Endothelial cell (in vitro differentiated cells): ENCODE measurements at places on chromosomes 4 and X. TPM values are rescaled to one million over a fixed set of nuclear protein-coding genes. Genes with fewer than 3 reads are reported as not detected.

GC gene
- 0.23 TPM for total RNA-seq

HMGB3 gene
- total RNA-seq, result 104 TPM

UGT2B11 gene
- not detected for total RNA-seq

MSL3 gene
- 55.0 TPM for total RNA-seq

MAGEA8 gene
- not detected for total RNA-seq

DNA sequence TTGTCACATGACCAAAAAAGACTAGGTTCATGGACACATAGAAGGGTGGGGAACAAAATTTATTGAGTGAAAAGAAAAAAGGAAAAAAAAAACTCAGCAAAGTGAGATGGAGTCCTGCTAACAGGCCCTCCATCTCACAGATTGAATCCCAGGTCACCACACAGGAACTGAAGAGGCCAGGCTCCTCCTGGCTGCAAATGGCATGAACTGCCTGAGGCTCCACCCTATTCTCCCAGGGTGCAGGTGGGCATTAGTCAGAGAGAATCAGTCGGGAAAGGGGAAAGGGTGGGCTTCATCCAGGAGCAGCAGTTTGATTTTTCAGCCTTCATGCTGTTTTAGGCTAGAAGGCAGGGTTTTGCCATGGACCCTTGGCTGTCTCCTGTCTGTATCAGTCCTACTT, 128.5 kb upstream of the GRID2 start:
- no peak for DNase-seq

DNA sequence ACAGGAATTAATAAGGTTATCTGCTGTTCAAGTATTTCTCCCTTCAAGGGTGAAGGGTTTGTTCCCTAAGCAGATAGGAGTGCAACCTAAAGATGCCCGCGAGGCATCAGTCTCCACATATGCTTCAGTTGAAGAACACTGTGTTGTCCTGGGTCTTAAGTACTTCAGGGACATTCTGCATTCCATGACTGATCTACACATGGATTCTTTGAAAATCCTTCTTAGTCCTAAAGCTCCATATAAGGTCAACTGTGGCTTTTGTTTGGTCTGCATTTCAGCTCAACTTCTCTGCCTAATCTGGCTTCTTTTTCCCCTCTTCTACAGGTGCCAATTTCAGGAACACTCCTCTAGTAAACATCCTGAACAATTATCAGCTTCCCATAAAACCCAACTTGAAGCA, 21.8 kb upstream of the CTSO start:
- DNase-seq, result no peak

DNA sequence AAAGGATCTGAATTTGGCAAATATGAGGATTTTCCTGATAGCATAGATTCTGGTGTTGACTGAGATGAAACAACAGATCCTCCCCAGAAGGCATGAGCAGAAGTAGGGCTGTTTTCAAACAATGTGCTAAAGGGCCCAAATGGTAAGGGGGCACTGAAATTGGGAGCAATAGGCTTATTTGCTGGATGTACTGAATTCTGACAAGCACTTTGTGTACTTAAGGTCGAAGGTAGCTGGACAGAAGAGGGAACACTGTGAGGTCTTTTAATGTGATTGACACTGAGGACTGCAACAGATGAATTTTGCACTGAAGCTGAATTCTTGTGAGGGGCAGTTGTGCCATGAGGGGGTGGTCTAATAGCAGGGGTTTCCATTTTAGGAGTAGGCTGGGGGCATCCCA, 21.2 kb upstream of the COX18 start:
- no peak for DNase-seq

- no peak for DNase-seq
Observed at GRCh38 chr4:10158333-10158942, 41.8 kb upstream of the WDR1 start.

GRCh38 chr4:120316416-120316815, 249.8 kb upstream of the MAD2L1 start:
- DNase-seq, result no peak

DNA sequence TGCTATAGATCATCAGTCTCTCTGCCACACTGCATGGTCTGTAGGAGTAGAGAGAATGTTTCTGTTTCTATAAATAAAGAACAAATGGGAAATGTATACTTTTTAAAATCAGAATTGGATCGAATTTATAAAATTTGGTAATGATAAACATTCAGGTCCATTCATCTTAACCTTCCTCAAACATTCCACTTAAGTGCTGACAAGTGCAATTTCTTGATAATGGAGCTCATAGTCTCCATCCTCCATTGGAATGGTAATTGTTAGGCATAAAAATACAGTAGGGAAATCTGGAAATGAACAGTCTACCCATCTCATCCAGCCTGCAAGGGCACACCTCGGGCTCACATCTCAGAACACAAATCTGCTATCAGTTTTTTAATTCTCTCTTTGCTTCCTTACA, 122.6 kb upstream of the PACRGL start:
- DNase-seq, result no peak

DNA sequence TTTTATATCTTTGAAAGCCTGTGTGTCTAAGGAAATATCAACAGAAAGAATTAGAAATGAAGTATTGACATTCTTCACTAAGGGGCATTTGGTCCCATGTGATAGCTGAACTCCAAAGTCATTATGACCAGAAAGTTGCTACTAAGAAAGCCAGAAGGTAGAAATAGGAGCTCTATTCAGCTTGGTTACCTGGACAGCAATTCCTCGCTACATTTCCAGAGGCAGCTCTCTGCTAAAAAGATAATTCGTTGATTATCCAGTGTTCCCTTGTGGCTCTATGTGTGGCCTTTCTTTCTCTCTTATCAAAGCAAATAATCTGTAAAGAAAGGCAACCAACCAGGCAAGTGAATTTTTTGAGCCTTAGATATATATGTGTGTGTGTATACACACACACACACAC, 341.3 kb downstream of the ADGRL3 start:
- no peak for DNase-seq

DNA sequence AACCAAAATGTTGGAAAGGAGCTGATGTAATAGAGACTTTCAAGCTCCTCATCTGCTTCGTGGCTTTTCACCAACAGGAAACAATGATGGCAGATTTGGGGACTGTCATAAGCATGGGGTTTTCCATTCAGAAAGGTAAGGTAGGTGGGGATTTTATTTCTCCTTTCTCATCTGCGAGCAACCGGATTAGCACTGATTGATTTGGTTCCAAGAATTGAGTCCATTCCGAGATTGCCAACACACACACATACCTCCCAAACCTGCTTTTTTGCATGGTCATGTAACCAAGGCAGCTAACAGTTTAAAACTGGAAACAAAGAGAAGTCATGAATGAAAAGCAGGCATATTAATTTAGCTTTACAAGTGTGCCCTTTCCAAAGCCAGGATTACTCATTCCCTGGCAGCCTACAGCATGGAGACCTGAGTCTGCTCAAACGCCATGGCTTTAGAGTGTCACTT, 63.0 kb upstream of the LNX1 start:
- DNase-seq, result no peak

DNA sequence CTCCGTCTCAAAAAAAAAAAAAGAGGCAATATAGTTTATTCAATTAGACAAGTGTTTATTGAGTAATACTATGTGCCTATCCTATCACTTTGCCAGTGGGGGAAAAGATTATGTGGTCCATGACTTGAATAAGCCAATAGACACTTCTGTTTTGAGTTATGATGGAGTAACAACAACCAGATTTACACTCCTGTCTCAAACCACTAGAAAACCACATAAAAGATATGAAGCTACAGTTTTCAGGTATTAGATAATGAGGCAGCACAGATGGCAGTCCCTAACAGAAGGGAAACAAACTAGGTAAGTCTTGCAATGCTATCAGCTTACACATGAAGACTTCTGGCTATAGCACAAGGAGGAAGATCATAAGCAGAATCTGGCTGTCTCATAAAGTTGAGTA, 22.5 kb downstream of the NFXL1 start:
- no peak for DNase-seq

DNA sequence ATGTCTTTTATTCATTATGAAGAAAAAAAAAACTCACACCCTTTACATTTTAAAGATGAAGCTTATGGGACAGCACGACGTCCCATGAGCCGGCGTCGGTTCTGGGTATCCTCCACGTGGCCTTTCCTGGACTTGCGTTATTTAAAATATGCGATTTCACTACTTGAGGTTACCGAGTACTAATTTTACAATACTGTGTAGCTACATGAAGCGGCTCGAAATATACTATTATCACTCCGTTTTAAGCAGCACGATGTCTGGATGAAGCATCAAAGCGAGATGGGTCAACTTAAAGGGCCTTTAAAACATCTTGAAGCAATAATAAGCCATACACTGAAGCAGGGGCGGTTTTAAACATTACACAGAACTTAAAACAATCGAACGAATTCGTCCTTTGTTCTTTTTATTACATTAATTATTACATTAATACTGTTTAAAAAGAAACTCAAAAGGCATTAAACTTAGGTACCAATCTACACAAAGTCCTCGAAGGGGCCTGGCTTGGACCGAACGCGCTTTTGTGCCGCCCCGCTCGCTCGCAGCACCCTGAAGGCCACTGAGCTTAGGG, 1.4 kb upstream of the KLF3 start:
- DNase-seq, result no peak

GRCh38 chrX:41313419-41313818, 20.5 kb upstream of the DDX3X start:
- no peak for DNase-seq

DNA sequence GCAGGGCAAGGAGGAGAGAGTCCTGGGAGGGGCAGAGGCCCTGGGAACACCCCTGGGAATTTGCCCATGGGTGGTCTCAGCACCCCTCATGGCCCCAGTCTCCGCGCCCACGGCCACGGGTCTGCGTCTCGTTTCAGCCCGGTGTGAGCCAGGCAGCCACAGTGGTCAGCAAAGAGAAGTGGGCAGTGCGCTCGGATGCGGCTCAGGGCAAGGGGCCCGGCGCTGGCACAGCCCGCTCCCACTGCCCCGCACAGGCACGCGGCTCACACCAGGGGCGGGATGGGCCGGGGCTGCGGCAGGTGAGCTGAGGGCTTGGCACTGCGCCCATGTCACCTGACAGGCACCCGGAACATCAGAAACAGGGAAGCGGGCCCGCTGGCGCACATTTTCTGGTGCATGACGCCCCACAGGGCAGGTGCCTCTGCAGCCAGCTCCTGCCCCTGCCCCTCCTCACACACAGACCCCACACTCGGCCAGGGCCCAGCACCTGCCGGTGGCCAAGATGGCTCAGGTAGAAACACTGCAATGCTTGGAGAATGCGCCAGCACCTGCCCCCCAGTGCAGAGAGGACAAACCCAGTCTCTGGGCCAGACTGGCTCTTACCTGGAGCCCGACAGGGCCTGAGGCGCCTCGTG, 41.9 kb upstream of the MXD4 start:
- DNase-seq, result no peak

- no peak for DNase-seq
Observed at GRCh38 chr4:89563431-89563830, 255.8 kb upstream of the GPRIN3 start.

GRCh38 chr4:8864912-8865680, 6.5 kb downstream of the HMX1 start:
- no peak for DNase-seq

DNA sequence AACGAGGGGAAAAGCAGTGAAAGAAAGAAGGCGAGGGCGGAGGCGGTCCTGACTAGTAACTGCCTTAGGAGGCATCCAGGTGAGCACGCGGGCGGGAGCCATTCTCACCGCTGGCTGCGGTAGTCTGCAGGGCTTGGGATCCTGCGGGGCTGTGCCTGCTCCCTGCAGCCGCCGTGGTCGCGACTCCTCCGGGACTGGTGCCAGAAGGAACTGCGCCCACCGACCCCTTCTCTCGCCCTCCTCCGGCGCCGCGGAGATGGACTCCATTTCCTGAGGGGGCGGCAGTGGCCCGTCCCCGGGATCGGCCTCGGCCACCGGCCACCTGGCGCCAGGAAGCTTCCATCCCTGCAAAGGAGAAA, 543 bp downstream of the NFXL1 start:
- DNase-seq, result peak; percentile 49

GRCh38 chrX:23765449-23765848, 17.5 kb upstream of the SAT1 start:
- no peak for DNase-seq

- no peak for DNase-seq
Observed at GRCh38 chr4:122045533-122045932, 93.7 kb upstream of the TRPC3 start.

GRCh38 chrX:57282568-57282967, 3.9 kb upstream of the FAAH2 start:
- no peak for DNase-seq
